Putamen (tissue), 1 donor: ENCODE measurements at places on chromosomes 7 and 10.

GRCh38 chr7:138900035-138900828 is 81.0 kb downstream of the KIAA1549 start:
- DNase-seq, result no peak

GRCh38 chr7:151361193-151361959 is 19.8 kb downstream of the NUB1 start:
- no peak for DNase-seq

DNA sequence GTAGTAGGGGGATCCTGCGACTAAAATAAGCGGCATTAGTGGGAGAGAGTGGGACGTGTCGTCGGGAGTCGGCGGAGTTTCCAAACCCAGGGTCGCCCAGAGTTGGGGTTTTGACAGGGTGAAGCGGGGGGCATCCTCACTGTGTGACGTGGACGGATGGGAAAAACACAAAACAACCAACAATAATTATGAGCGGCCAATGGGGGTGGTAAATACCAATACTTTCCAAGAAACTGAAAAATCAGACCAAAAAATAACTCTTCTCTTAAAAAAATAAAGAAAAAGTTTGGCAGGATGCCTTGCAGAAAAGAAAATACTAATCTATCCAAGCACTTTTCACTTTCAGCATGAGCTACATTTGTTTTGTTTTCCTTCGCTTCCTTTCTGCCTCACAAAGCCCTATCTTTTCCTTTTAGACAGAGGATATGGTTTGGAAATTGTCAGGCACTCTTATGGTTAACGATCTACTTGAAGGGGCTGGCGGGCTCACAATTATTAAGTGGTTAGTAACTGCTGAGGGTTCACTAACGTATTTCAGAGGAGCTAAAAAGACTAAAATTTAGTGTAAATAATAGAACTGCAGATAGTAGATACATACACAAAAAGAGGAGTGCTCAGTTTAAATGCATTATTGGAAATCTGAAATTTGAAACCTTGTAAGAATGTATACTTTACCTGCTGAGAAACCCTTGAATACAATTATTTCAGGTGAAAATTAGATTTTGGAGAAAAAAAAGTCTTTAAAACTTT is 802 bp upstream of the CDK6 start:
- no peak for DNase-seq

DNA sequence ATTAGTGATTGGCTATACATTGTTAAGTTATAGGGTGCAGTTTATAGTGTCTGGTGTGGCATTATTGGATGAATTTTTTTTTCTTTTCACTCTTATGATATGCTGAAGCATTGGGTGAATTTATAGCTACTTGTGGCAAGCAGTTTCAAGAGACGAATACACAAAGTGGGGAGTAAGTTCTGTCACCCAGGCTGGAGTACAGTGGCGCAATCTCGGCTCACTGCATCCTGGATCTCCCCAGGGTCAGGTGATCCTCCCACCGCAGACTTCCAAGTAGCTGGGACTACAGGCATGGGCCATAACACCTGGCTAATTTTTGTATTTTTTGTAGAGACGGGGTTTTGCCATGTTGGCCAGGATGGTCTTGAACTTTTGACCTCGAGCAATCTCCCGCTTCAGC is 6.3 kb upstream of the SIRT1 start:
- DNase-seq, result no peak

DNA sequence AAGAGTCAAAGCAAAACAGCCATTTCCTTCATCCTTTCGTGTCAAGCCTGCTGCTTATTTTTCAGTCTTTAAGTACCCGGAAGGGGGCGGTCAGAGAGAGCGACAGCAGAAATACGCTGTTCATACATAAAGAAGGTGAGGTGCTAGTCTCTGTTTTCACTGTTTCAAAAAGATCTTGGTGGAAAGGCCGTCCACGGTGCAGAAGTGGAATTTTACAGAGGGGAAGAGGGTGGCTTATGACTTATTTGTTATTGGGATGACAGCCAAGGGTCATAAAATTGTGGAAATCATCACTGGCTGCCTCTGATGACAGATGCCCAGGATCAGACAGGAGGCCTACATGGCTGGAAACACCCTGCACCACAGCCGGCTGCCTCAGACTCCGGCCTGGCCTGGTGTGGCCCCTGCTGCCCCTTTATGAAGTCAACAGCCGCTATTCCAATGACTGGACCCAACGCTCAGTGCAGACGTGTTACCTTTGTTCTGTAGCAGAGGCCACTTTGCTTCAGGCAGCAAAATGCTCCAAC is 57.0 kb downstream of the HIPK2 start:
- DNase-seq, result no peak
